Activated CD4-positive, alpha-beta T cell treated with anti-CD3 and anti-CD28 coated beads, Interleukin-2, amount 50 U/mL, for 48 hours (primary cell): ENCODE measurements at places on chromosomes 1 and 21.

GRCh38 chr21:45600248-45600647 lies 43.3 kb upstream of the PCBP3 start:
- DNase-seq, result no peak

DNA sequence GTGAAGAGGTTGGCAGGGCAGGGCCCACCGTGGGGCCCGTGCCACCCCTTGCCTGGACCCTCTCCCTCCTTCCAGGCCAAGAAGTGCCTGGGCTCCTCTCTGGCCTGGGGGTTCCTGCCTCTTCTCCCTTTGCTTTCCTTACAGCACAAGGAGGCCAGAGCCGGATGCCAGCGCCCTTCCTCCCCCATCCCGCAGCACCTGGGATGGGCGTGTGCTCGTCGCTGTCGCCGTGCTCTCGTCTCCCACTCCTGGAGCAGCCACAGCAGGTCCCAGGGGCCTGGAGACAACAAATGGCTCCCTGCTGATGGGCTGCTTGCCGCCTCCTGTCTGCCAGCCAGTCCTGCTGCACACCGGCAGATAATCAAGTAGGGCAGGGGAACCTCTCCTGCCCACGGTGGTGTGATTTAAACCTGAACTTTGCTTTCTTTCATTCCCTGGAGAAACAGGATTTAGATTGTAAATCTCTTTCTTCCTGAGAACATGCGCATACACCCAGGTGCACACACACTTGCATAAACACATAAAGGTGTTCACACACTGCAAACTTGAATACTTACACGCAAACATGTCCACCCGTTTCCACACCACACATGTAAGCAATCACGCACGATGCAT lies 50.8 kb upstream of the POU3F1 start:
- no peak for DNase-seq

DNA sequence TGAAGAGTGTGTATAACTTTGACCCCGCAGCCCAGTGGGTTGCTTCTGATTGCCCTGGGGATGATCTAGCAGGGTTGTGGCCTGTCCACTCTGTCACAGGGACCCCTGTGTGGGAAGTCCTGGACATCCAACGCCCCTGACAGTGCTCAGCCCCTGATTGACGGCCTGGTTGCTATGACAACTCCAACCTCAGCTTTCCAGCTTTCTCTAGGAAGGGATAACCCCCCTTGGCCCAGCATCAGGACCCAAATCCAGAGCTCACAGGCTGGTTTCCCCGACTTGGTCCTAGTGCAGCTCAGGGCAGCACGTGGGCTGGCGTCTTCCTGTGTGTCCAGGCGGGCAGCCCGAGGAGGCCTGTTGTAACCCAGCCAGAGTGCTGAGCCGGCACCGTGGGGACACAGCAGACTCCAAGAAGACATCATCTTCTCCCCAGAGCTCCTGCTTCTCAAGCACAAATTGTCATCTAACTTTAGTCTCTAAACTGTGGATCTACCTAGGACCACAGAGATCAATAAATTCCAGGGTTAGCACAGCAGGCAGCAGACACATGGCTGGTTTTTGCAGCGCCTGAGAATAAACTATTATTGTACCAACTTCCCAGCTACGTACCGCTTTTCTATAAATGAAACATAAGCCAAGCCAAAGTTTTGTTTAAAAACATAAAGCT lies 18.9 kb upstream of the PDXK start:
- no peak for DNase-seq

DNA sequence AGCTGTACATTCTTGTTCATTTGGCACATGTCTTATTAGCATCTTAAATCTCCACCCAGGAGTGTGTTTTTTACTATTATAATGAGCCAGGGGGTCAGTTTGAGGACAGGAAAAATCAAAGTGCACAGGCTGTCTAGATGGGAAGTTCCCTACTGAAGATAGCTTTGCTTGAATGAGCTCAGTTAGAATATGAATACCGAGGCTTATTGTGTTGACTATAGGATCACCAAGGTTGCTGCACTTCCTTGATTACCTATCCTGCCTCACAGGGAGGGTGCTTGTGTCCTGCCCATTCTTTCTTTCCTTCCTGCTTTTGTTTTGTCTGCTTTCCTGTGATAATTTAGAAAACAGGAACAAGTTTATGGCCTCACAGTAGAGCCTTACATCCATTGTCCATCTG lies 16.3 kb downstream of the PHGDH start:
- no peak for DNase-seq

GRCh38 chr1:110829955-110830553 lies 42.9 kb upstream of the CD53 start:
- DNase-seq, result no peak

GRCh38 chr1:107925565-107925964 lies 39.4 kb downstream of the VAV3 start:
- DNase-seq, result no peak

GRCh38 chr21:45747802-45748445 lies 104.4 kb downstream of the PCBP3 start:
- DNase-seq, result no peak
